ENCODE measurements at places on chromosomes 2 and 18.

GRCh38 chr2:193895226-193895625, 1700.5 kb upstream of the TMEFF2 start:
- DNase-seq, result no peak

DNA sequence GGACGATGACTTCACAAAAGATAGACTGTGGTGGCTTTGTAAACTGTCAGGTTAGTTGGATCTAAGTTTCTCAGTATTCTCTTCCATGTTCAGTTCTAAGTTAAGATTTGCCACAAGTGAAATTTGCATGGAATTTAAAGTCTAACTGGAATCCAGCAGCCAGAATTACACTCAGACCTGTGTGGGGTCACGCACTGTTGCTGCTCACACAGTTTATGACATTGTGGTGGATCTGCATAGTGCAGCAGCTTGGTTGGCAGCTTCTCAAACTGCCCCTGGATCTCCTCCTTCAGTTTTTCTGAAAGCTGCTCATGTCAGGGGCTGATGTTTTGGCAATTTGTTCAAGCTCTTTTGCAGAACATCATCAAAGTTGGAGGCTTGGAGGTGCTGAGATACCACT, 228.1 kb upstream of the KCNJ3 start:
- DNase-seq, result no peak

DNA sequence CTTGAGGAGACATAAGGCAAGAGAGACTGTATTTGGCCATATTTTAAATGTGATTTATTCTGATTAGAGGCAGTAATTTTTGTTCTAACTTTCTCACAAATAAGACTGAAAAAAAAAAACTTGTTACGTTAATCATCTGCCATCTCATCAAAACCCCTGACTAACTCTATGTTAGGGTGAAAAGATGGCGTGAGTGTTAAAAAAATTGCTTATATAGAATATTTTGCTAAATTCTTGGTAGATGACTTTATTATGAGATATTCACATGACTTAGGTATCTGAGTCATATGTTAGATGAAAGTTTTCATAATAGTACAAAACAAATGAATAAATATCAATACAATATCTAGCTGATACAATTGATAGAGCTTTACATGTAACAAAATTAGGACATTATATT, 1508.7 kb upstream of the TMEFF2 start:
- no peak for DNase-seq

- no peak for DNase-seq
Observed at GRCh38 chr2:148161909-148162435, 141.1 kb downstream of the MBD5 start.

GRCh38 chr2:134193006-134193405, 60.9 kb upstream of the MGAT5 start:
- no peak for DNase-seq

GRCh38 chr2:17251171-17251570, 267.1 kb downstream of the RAD51AP2 start:
- no peak for DNase-seq

DNA sequence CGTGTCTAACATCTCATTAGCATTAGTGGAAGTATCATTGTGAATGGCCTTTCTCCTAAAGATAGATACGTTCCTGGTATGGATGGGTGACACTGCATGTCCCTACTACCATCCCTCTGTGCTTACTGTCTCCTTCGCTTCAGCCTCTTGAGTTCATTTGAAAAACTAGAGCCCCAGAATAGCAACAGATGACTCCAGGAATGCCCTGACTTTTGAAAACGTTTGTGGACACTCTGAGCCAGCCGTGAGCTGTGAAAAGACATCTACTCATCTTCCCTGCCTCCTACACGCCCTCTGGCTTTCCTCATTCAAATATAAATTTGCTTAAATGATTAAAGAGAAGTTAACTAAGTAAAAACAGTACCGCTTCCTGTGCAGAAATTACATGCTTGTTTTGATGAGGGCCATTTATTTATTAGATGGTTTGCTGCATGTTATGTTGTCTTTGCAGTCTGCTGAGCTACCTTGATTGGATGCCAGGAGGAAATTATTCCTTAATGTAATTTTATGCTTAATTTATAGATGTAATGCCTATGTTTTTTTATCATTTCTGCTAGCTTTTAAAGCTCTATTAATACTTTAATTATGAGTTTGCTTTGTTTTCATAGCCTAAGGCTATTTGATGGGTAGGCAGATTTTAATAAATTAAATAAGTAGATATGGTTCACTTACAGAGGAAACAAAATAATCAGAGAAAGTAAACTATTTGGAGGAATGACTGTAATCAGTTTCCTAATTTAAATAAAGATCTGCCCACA, 32.1 kb upstream of the MYO3B start:
- no peak for DNase-seq

Measured in DND-41 (cell line).